Hematopoietic multipotent progenitor cell treated with erythropoietin and hydrocortisone succinate and interleukin-3 and kit ligand, for 6 days (in vitro differentiated cells): ENCODE measurements at places on chromosomes 11 and 22.

- DNase-seq: peak; percentile 42
Measured at GRCh38 chr11:65503368-65503948, 4.6 kb downstream of the MALAT1 start.

- DNase-seq: no peak
Measured at GRCh38 chr11:43408277-43408676, 49.6 kb downstream of the TTC17 start.

DNA sequence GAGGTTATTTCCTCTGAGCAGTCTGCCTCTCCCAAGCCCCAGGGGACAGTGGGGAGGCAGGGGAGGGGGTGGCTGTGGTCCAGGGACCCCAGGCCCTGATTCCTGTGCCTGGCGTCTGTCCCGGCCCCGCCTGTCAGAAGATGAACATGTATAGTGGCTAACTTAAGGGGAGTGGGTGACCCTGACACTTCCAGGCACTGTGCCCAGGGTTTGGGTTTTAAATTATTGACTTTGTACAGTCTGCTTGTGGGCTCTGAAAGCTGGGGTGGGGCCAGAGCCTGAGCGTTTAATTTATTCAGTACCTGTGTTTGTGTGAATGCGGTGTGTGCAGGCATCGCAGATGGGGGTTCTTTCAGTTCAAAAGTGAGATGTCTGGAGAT lies 3.1 kb downstream of the PIM3 start:
- no peak for DNase-seq

GRCh38 chr11:69449320-69450063 lies 32.0 kb upstream of the LINC01488 start:
- peak; percentile 90 for DNase-seq

GRCh38 chr22:39468487-39469325 lies 11.9 kb downstream of the MGAT3 start:
- no peak for DNase-seq

DNA sequence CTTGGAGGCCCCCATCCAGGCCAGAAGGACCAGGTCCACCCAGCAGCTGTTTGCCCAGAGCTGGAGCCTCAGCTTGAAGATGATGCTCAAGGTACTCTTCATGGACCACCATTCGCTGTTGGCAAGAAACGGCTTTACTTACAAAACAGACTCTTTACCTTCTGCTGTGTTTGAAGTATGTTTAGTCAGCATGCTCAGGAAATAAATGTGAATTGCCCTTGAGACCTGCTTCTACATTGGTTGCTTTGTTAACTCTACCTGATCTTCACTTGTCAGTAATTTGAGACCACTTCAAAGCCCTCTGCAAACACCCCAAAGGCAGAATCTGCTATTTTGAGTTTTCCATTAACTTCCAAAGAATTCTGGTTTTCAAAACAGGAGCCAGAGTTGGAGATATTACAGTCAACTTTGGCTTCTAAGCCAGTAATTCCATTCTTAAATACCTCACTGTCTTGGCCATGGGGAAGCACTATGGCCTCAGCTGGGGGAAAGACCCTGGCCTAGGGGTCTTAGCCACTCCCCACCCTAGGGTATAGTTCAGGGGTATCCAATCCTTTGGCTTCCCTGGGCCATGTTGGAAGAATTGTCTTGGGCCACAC lies 2.7 kb downstream of the UQCR10 start:
- no peak for DNase-seq

DNA sequence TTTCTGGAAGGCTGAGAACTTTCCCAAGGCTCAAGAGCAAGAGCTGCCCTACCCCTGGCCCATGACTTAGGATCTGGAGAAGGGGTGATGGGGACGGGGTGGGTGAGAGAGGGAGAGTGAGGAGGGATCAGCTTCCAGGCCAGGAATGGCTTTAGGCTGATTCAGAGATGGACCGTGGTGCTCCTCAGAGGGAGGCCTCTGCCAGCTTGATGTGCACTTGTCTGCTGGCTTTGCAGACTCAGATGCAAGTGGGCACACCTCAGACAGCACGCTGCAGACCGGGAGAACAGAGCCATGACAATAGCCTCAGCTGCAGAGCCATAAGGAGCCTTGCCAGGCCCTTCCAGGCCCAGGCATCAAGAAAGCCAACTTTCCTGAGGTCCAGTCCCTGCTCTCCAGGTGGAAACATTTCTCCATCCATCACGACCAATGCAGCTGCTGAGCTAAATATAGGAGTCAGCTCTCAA lies 41.3 kb downstream of the ALX4 start:
- no peak for DNase-seq

DNA sequence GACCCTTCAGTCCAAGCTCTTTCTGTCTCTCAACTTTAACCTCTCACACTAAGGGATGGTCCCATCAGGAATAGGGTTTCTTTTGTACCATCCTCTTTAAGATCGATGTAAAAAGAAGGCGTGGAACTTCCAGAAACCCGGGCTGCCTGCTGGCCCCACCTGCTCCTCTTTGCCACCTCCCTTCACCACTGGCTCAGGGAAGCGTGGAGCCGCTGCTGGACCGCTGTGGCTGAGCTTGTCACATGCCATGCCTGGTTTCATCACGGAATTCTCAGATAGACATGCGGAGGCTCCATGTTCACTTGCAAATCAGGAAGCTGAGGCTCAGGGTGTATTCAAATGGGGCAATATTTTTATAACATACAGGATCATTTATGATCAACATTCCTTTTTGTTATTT lies 399.7 kb downstream of the BRD1 start:
- no peak for DNase-seq

DNA sequence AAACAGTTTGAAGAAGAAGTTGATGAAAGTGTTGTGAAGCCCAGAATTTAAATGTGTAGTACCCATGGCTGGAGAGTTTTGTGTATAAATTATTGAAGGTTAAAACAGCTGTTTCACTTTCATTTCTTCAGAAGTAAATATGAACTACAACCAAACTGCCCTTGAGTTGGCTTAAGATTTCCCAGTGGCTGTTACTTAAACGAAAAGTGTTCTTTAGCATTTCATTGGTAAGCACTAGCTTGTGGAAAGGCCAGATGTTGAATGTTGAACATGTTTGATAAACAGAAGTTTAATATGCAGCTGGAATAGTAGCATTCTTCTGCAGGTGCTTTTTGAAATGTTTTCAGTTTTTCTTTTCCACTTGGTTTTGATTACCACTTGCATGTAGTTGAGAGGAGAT lies 83.2 kb upstream of the TNRC6B start:
- DNase-seq: no peak

DNA sequence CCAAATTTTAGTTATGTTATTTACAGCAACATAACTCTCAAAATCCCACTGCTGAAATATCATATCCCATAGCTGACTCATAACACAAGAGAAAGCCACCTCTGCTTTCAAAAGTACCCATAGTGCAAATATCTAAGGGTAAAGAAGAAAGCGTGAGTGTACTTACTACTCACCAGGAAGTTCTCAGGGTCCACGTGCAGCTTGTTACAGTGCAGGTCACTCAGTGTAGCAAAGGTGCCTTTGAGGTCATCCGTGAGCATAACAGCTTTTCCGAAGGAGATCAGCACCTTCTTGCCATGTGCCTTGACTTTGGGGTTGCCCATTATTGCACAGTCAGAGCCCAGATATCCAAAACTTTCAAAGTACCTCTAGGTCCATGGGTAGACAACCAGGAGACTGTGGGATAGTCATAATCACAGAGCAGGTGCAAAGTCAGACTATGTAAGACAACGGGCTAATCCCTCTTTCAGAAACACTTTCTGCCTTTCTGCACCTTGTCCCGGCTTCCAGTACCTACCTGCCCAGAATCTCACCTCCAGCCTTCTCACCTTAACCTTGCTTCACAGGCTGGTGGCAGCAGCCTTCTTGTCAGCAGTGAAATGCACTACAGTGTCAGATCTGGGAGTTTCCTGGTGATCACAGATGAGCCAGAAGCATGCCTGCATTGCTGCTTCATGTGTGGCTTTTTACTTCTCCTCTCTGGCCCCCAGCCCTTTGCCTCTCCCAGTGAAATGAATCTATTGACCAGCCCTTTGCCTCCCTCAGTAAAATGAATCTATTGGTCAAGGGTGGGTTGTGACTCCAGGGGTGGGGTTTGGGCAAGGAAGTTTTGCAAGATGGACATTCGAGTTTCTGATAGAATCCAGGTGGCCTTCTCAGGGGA lies 6.5 kb downstream of the HBG1 start:
- peak; percentile 55 for DNase-seq

DNA sequence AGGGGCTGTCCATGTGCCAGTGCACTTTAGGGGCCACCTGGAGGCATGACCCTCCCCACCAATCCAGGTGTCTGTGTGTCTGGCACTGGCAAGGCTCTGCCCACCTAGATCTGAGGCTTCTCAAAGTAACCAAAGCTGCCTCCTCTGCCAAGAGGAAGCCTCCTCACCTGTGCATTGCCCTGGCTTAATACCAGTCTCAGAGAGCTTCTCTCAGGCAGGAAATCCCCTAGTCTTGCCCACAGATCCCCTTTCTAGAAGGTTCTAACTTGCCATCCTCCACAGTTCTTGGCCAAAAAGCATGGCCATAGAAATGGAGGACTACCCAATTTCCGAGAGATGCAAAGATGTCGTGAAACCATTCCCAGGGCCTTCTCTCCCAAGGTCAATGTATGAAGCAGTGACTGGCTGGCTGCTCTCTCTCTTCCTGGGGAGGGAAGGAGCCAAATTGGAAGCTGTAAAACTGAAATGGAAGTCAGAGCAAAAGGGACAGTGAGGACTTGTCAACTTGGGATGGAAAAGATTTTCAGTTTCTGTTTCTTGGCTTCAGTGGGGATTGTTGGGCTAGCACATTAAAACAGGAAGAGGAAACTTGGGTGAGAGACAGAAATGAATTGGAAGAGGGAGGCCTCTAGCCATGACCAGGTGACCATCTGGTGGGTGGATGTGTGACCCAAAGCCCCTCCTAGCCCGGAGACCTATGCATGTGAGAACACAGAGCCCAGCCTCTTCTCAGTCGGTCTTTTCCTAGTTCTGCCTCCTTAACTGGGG lies 68.8 kb downstream of the PRDM11 start:
- DNase-seq: no peak
